ENCODE measurements at places on chromosomes 2 and 18. TPM values are rescaled to one million over a fixed set of nuclear protein-coding genes. Genes with fewer than 3 reads are reported as not detected.

KCNS3 gene
- total RNA-seq = 6.2 TPM

DPP10 gene
- not detected for total RNA-seq

GALNT13 gene
- not detected for total RNA-seq

UGT1A8 gene
- 15.1 TPM for total RNA-seq

WDSUB1 gene
- 6.4 TPM for total RNA-seq

POTEF gene
- total RNA-seq = 5.4 TPM

ALPP gene
- total RNA-seq = 0.03 TPM

RIT2 gene
- not detected for total RNA-seq

ACADL gene
- not detected for total RNA-seq

G6PC2 gene
- not detected for total RNA-seq

ORMDL1 gene
- 67.7 TPM for total RNA-seq

C2orf78 gene
- not detected for total RNA-seq

CNRIP1 gene
- 26.1 TPM for total RNA-seq

PPP1R1C gene
- total RNA-seq = 1.9 TPM

PAX3 gene
- total RNA-seq = 15.7 TPM

GRCh38 chr18:8889489-8889888, 184.1 kb downstream of the MTCL1 start:
- no peak for DNase-seq

GRCh38 chr2:26080356-26080755, 46.5 kb downstream of the RAB10 start:
- no peak for DNase-seq

GRCh38 chr18:13548966-13549879, 177.1 kb downstream of the FAM210A start:
- DNase-seq = no peak

- DNase-seq = no peak
Observed at GRCh38 chr2:209577376-209578357, 153.8 kb downstream of the MAP2 start.

GRCh38 chr2:147449323-147449991, 395.4 kb upstream of the ACVR2A start:
- no peak for DNase-seq

- no peak for DNase-seq
Observed at GRCh38 chr2:171136024-171136423, 24.7 kb downstream of the TLK1 start.

GRCh38 chr2:161075701-161076100, 84.5 kb upstream of the TANK start:
- DNase-seq = no peak

DNA sequence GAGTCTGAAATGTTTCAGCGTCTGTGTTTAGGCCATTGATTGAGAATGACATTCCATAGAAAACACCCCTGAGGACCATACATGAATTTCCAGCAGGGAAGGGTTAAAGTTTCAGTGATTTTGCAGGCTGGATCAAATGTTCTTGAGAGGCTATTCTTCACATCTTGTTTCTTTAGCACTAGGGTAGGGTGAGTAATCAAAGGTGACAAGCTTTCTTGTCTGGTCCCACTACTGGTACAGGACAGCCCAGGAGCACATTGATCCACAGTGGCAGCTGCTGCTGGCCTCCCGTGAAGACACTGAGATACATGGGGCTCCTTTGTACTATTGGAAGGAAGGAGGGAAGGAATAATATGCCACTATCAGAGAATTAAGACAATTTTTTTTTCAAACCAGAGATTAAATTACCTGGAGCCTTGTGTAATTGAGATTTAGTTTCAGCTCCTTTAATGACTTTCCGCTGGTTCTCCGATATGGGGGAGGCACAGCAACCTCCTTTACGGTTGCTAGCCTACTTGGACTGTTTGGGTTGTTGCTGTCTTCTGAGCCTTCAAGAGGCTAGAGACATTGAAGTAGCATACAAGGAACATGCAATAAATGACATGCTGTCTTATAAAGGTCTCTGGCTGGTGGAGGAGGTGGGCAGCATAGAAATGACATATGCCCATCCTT, 368.9 kb downstream of the SOX11 start:
- DNase-seq = no peak

GRCh38 chr2:237711458-237712150, 84.2 kb downstream of the LRRFIP1 start:
- no peak for DNase-seq

- DNase-seq = no peak
Observed at GRCh38 chr18:56987236-56987635, 159.7 kb upstream of the BOD1L2 start.

DNA sequence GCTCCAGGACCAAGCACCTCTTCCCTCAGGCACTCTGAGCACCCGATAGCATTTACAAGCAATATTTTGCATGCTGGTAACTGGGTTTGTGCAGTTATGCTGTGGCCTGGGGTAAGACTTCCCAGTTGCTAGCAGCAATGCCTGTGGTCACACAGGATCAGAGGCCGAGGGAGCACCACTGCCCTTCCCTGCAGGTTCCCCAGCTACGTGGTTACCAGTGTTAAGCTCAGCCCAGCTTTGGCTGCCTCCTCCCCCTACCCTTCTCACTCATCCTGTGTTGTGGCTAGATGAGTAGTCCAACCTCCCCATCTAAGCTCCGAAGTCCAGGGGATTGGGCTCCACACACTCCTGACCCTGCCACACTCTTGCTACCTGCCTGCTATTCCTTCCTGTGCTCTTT, 141.1 kb downstream of the CELF4 start:
- DNase-seq = no peak

GRCh38 chr18:42509750-42510415, 554.8 kb downstream of the PIK3C3 start:
- no peak for DNase-seq

GRCh38 chr2:216690853-216691741, 4.3 kb downstream of the IGFBP5 start:
- peak; percentile 79 for DNase-seq

GRCh38 chr2:84278386-84278785, 180.7 kb downstream of the SUCLG1 start:
- DNase-seq = no peak

DNA sequence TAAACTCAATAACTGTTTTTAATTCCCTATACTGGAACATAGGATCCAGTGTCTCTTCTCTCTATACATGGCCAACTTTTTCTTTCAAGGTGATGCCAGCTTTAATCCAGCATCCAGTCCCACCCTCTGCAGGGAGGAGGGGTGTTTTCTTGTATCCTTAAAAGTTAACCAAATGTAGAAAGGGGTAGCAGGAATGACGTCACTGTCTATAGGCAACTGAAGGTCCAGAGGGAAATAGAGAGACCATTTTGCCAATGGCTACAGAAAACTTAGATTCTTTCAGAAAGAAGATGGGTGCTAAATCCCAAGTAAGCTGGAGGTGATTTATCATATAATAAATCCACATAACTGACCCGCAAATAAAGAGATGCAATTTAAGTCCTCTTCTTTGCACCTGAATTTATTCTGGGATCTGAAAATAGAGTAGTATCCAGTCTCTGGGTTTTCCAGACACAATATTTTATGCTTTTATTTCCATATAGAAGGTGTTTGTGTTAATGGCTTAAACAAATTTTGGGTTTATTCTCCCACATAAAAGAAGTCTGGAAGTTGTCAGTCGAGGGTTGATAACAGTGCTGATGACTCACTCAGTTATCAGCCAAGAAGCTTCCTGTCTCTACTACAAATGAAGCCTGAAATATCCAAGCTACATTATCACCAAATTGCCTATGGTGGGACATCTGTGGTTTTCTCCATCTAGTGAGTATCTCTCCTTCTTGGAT, 5.7 kb upstream of the DNER start:
- DNase-seq = no peak

DNA sequence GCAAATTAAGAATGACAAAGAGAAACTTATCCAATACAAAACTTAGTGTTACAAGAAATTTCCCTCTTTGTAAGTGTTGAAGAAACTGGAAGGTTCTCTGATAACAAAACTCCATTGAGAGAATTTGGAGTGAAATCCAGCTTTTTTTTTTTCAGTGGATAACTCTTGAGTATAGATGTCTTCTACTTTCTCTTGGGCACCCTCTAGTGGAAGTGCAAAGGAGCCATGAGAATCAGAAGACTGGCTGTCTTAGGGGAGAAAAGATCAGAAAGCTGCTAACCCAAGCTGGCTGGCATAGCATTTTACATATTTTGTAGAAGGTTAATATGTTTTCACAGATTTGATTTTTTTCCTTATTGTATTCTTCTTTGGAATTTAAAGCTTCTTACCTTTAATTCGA, 138.8 kb upstream of the SATB2 start:
- DNase-seq = peak; percentile 39

DNA sequence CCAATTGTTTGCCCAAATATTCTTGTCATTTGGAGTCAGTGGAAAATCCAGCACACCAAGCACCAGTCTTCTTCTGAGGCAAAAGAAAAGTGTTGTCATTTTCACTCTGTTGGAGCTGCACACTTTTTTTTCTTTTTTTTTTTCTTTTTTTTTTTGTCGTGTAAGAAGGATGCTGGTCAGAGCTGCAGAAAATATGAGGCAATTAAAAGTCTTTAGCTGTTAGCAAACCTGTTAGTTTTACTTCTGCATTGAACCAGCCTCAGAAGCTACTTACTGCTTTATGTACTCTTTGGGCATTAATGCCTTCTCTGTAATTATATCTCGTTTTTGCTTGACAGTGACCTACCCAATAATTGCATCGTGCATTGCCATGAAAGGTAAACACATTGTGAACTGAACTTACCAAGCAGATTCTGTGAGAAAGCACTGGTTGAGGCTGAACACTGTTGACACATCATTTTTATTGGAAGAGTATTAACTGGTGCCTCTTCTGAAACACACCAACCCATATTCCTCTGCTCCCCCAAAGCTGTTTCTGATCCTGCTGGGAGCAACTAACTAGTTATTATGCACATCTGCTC, 165.4 kb downstream of the CAPN13 start:
- no peak for DNase-seq

- peak; percentile 26 for DNase-seq
Observed at GRCh38 chr2:201218780-201219179, 35.8 kb downstream of the CASP10 start.

DNA sequence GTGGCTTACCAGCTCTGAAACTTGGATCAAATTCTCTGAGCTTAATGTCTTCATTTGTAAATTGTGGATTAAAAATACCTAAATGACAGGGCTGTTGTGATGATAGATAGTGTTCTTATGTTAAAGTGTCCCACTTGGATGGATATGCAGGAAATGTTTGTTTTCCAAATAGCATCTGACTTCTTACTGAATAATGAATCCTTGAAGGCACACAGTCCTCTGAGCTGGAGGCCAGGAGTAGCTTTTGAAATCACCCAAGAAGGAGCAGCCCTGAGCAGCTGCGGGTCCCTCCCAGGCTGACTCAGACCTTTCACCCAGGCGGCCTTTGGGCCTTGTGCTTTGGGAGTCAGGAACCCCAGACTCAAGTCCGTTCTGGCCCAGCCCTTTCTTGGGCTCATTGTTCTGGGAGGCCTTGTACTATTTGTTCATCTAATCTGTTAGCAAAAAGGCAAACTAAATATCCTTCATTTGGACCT, 173.0 kb upstream of the GATA6 start:
- DNase-seq = peak; percentile 7

DNA sequence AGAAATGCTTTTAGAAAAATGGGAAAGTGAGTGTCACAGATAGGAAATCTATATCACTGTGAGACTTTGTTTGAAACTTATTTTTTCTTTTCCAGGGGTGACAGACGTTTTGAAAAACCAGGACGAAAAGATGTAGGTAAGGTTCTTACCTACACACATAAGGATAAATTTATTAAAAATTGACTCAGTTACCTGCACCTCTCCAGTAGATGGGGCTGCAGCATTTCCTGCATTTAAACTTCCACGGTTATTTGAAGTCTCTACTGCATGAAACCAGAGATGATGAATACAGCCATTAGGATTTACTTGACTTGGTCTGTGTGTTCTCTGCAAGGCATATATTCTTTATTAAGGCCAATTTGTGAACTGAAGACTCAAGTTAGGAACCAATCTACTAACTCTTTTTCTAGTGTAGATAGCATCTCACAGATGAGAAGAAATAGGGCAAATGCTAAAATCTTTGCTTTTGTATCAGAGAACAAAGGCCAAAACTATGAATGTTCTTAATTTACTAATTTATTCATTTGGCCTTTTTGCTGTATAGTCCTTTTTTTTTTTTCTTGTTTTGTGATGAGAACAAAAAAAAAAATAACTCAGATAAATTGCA, 15.0 kb downstream of the KCNJ13 start:
- peak; percentile 14 for DNase-seq

- no peak for DNase-seq
Observed at GRCh38 chr2:31998731-31999383, 12.0 kb downstream of the MEMO1 start.

DNA sequence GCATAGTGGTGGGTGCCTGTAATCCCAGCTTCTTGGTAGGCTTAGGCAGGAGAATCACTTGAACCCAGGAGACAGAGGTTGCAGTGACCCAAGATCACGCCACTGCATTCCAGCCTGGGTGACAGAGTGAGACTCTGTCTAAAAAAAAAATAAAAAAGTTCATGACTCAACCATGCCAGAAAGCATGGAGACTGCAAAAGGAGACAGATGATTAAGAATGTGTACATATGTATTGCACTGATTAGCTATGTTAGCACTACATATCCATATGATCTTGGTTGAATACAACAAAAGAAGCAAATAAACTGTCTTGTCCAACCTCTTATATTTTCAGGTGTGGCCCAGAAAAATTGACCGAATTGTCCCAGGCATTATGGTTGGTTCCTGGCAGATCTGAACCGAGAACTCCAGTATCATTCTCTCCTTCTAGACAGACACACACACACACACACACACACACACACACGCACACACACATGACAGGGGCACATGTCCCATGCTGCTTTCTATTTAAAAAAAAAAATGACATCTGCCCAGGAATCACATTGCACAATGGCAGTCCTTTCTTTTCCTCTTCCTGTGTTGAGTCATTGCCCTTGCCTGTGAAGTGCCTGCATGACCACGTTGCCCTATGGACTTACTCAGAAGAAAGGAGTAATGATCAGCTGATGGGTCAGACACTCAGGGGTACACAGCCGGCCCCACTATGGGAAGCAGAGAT, 65.6 kb downstream of the MYCN start:
- DNase-seq = peak; percentile 78

DNA sequence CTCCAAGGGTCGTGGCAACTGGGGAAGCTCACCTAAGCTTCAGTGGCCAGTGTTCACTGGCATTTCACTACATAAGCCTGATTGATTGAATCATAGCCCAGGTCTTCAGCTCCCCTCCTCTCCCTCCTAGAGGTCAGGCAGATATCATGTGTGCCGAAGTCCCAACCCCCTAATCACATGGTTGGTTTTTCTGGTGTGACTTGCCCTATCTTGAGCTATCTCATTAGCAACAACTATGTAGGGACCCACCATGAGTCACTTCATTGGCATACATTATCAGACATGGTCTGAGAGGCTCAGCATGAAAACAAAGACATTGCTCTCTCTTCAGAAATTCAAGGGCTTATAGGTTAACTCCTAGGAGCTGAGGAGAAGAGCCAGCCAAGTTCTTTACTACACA, 76.8 kb downstream of the LYPD1 start:
- DNase-seq = peak; percentile 60

DNA sequence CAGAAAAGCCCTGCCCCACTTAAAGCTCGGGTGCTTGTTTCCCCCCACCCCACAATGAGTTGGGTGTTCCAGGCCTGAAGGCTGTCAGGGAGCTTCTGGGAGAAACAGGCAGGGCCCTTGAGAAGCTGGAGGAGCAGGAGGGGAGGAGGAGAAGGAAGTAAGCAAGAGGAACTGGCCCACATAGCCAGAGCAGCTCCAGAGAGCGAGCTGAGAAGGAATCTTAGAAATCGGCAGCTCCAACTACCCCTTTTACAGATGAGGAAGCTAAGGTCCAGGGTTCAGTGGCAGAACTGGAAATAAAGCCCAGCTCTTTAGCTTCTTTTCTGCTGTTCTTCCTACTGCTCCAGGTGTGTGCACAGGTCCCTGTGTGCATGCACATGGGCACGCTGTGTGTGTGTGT, 12.7 kb upstream of the KCNK3 start:
- no peak for DNase-seq

All from Daoy (cell line).